ENCODE measurements at places on chromosomes 1 and 21.

DNA sequence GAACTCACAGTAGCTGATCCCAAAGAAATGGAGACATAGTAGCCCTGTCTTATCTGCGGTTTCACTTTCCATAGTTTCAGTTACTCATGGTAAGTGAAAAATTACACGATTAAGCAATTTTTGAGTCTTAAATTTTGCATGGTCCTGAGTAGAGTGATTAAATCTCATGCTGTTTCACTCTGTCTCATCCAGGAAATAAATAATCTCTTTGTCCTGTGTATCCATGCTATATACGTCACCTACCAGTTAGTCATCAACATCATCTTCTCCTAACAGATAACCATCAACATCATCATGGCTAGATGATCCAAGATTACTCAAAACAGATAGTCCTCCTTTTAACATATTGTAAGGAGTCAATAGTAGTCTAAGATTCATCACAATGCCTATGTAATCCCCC lies 1589.3 kb downstream of the BRINP3 start:
- no peak for DNase-seq

DNA sequence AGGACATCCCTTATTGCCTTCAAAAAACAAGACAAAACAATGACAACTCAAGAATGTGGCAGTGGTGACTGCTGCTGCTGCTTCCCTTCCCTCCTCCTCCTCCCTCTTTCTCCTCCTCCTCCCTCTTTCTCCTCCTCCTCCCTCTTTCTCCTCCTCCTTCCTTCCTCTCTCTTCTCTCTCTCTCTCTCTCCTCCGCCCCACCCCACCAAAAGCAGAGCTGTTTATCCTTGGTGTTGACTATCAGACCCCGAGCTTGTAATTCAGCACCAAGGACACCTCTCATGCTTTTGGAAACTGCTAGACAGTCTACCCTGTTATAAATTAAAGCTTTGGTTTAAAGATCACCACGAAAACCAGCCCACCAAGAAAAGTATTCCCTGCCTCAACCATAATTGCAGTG lies 72.4 kb upstream of the IFNAR2 start:
- no peak for DNase-seq

GRCh38 chr21:27580276-27580675 lies 613.4 kb upstream of the ADAMTS5 start:
- DNase-seq = no peak

GRCh38 chr1:32828341-32828740 lies 10.9 kb downstream of the S100PBP start:
- no peak for DNase-seq

GRCh38 chr1:53090227-53091147 lies 28.5 kb downstream of the PODN start:
- no peak for DNase-seq

- DNase-seq = no peak
Observed at GRCh38 chr1:110482662-110483307, 31.8 kb downstream of the PROK1 start.

GRCh38 chr21:29148530-29148929 lies 18.1 kb downstream of the MAP3K7CL start:
- peak; percentile 68 for DNase-seq

DNA sequence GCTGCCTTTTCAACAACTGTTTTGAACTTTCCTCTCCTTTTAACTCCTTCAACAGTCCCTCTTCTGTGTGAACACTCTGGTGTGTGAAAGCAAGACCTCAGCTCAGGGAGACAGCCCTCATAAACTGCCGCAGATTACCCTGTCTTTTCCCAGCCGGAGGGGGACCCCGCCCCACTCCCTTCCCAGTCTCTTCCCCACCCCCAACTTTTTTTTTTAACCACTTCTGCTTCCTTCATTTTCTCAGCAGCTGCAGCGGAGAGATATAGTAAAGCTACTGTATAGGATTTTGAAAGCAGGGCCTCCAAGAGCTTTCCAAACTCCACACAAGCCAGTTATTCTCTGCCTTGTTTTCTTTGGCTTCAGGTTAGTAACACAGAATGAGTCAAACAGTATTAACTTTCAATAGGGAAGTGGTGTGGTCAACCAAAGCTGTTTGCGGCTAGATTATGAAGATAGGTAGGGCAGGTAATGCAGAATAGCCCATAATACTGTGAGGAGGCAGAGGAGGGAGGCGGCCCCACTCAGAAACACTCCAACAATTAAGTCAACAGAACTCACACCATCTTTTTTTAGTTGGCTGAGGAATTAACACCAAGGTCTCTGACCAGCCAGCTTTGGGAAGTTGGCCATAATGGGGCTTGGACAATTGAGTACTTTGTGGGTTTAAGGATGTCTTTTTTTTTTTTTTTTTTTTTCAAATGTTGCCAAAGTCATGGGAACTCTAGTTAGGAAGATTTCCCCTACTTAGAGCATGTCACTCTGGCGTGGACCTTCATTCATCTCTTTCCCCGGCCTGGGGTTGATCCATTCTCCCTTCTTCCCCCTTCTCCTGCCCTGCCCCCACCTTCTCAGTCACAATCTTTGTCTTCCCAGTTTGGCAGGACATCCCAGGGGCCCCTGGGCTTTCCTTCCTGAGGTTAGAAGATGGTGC lies 177.0 kb downstream of the CLIC6 start:
- DNase-seq = no peak

- DNase-seq = no peak
Observed at GRCh38 chr1:169546087-169546995, 39.9 kb downstream of the F5 start.

DNA sequence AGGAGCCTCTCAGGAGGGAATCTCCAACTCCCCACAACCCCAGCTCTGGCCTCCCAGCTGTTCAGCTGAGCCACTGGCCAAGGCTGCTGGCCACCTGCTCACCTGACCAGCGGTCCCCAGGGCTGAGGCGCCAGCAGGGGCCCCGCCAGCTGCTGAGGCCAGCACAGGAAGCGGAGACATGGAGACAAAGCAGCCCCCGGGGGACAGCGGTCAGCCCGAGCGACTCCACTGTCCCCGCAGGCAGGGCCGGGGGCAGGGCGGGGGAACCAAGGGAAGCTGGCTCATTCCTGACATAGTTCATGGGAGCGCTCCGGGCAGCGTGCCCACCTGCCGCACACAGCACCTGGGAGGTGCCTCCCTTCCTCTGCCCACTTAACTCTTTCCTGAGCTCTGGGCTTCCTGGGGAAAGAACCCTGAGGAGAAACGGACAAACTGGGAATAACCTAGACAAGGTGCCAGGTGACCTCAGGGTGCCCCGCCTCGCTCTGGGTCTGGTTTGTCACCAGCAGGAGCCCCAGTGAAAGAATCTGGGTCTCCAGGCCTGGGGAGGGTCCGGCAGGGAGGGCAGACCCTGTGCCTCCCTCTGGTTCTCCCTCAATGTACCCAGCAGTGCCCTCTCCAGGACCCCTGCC lies 10.7 kb downstream of the EPHA2 start:
- no peak for DNase-seq

DNA sequence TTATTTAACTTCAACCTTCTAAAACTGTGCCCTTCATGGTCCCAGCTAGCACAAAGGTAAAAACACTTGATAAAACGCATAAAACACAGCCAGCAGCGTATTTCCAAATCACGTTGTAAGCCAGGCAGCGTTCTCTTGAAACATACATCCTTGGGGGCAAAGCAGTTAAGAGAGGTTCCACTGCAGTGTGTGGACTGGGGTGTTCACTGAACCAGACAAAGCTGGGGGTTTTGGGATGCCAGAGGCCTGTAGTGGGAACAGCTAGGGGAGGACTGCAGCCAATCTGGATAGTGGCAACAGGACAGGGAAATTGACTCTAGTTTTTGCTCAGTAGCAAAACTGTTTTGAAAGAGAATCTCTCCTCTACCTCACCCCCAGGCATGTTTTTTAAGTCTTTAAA lies 21.5 kb upstream of the ATP5PO start:
- no peak for DNase-seq

DNA sequence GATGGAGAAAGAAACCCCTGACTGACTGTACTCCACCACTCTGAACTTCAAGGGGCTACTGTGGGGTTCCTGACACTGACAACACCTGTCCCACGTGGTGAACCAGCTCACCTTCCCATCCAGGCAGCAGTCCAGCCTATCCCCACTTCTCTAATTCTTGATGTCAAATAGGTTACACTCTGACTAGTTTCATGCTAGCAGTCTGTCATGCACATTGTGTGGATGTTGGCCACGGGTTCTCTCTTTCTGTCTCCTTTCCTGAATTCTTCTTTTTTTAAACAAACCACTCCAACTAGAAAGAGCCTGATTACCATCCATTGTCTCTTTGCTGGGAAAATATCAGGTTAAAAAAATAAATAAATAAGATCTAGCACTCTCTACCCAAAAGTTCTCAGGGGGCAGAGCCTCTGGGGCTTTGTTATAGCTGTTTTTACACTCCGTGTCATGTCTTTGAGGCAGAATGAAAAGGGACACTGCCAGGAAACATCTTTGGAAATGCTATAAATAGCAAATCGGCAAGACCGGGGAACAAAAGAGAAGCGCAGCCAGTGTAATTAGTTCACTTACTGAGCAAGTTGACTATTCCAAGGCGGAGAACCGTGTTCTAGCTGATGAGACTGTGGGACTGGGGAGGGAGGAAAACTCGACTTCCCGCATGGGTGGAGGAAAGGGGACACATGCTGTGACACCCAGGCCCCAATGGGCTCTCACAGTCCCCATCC lies 356.1 kb downstream of the OMA1 start:
- DNase-seq = no peak

DNA sequence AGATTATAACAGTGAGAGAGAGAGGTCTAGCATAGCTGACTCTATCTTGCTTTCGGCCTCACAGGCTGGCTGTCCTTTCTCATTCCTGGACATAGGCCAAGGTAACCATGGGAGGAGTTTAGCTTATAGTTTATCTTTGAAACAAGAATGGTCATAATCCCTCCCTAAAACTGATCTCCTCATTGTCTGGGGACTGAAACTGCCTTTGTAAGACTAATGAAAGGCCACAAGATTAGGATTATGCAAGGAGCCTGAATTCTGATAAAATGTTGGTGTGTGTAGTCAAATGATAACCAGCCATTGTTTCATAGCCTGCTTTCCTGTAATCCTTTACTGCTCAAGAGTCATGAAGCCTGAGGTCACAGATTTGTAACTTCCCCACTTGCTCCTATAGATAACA lies 131.9 kb upstream of the LYPLAL1 start:
- DNase-seq = no peak

DNA sequence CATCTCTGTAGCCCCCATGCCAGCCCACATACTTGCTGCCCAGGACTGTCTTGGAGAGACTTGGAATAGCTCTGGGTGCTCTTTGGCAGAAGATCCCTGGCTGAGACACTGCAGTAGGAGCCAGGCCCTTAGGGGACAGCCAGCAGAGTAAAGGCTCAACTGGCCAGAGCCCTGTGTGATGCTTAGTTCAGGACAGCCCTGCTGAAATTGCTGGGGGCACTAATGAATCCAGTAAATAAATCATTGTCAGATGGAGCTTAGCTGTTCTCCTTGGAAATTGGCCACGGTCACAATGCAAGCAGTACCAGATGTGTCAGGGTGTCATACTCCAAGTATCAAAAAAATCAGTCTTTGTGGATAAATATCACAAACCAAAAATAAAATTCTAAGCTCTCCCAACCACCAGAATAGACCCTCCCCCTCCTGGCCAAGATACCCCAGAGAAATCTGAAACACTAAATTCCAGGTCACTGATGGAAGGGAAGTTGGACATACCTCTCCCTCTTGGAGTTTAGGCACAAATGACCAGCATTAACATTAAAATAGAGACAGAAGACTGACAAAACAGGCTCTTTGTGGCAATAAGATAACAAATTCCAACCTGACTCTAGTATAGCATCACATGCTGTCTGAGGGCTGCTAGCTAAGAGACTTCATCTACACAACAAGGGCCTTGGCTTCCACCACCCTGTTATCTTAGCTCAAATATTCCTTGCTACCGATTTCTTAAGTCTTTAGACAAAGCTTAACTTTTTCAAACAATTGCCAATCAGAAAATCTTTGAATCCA lies 83.2 kb upstream of the DNAH14 start:
- DNase-seq = no peak

DNA sequence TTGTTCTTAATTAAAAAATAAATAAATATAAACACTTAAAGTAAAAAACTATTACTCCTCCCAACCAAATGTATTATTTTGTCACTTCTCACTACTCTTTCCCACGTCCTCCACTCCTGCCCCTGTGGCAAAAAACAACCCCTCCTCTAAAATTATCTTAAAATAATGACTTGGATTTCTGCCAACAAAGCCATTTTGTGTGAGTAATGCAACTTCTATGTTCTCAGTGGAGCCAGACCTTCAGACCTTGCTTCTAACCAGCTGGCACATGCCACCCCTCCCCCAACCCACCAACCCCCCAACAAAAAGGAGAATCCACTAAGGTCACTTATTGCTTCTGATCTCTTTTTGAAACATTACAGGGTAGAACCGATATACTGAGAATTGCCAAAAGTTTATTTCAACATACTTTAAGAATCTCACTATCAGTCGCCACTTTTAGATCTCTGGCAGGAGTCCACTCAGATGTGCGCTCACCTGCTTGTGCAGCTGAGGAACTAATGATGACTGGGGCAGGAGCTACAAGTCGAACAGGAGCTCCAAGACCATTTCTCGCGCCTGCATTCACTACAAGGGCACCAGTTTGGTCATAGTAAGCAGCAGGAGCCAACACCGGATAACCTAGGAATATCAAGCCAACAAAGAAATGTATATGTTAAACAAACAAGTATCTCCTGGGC lies 58.3 kb upstream of the SDC3 start:
- no peak for DNase-seq

DNA sequence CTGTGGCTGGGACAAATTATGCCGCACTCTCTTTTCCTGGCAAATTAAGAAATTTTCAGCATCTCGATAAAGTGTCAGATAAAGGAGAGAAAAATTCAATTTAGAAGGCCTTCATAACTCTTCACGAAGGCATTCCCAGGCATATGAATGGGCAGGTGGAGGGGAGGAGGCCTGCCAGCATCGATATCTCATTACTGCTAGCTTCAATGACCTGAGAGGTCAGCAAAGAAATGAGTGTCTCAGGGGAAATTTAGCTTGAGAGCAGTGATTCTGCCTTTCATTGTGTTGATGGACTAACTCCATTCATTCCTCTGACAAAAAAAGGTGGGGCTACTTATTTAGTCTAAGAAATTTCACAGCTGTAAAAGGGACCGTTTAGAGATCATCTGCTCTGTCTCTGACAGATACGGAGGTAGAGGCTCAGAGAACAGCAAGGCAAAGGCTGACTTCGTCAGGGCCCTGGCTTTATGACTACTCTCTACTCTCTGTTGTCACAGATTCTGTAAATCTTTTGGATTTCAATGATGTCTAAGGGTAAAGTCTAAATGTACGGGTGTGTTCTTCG lies 212.0 kb upstream of the BEND5 start:
- no peak for DNase-seq

- no peak for DNase-seq
Observed at GRCh38 chr1:205715628-205716027, 34.4 kb downstream of the NUCKS1 start.

DNA sequence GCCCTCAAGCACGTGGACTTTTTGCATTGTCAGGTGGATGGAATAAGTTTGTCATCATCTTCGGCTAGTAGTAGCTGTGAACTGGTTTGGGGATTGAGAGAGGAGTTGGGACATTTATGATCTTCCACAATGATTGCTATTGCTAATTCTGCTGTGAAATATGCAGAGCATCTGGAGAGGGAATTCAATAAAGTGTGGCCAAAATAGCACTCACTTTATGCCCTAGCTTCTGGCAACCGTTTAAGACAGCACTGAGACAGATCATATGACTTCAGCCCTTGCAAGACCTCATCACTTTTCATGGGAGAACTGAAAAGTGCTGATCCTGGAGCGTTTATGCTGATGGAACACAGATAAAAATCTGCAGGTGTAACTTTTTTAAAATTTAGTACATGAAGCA lies 360.8 kb downstream of the GPATCH2 start:
- DNase-seq = no peak

GRCh38 chr1:42847111-42847595 lies 740 bp downstream of the ZNF691 start:
- DNase-seq = no peak

Measured in right forelimb (tissue), 1 donor.